H9 (cell line): ENCODE measurements at places on chromosomes 5 and 9. TPM values are rescaled to one million over a fixed set of nuclear protein-coding genes. Genes with fewer than 3 reads are reported as not detected.

VCP gene
- total RNA-seq: 407 and 409 TPM in 2 replicates

PCDHGA7 gene
- total RNA-seq: 0.83 and 0.88 TPM in 2 replicates

- DNase-seq: no peak
- H3K4me3 ChIP-seq: no peak overlapping the region
- peaks cover 12% of the 10 kb centered on the region; the same call in 1 of the 2 replicates for H3K36me3 ChIP-seq
- H3K27me3 ChIP-seq: no peaks in the 10 kb centered on the region
These were observed 55.8 kb downstream of the GNAQ start for GRCh38 chr9:77975806-77976205.

DNA sequence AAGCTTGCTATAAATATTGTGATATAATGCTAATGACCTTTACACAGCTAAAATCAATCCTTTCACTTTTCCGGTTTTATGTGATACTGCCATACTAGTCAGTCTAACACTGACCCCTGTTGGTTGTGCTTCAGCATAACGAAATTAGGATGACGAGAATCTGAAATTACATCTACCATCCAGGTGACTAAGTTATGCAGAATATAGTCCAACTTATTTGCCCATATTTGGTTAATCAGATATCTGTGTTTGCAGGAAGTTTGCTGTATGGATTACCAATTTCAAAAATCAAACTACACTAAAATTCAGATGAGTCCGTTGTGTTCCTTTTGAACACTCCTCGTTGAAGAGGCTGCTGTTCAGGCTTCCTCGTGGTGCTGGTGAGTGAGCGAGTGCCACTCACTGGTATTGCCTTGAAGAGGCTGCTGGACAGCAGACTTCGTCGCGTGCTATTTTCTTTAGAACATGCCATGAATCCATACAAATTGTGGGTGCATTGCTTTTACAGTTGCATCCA lies 32.5 kb downstream of the TENT4A start:
- no peaks in the 10 kb centered on the region for H3K27me3 ChIP-seq
- H3K36me3 ChIP-seq: peaks cover 49% of the 10 kb centered on the region
- H3K27ac ChIP-seq: no peak overlapping the region

DNA sequence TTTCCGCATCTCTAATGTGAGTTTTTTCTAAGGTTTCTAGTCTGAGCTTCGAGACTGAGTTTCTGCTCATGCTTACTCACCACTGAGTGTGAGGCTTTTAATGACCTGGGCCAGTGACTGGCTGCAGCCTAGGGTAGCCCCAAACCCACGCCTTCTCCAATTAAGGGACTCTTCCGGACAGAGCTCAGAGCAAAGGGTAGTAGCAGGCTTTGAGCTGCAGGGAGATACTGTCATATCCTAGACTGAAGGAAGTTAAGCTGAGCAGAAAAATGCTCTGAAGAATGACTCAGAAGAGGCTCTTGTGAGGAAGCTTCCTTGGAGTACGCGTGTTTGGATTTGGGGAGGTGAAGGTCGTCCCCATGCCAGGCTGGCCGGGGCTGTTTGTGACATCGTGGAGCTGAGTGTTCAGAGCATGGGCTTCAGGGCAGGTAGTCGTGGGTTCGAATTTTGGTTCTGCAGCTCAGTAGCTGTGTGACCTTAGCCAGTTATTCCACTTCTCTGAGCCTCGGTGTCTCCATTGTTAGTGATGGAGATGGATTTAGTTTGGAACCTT lies 3.5 kb downstream of the USP20 start:
- H3K4me1 ChIP-seq: peaks cover 6% of the 10 kb centered on the region; the same call in 1 of the 2 replicates
- DNase-seq: no peak
- no peak overlapping the region for H3K4me3 ChIP-seq
- H3K36me3 ChIP-seq: peaks cover 2% of the 10 kb centered on the region; the same call in 1 of the 2 replicates

- H3K27me3 ChIP-seq: no peaks in the 10 kb centered on the region
- DNase-seq: no peak
- H3K4me3 ChIP-seq: no peak overlapping the region
- no peak overlapping the region for H3K27ac ChIP-seq
These were observed 432.9 kb downstream of the TLE4 start for GRCh38 chr9:80004714-80005113.

RBM18 gene
- 18.3 and 18.9 TPM in 2 replicates for total RNA-seq

DNA sequence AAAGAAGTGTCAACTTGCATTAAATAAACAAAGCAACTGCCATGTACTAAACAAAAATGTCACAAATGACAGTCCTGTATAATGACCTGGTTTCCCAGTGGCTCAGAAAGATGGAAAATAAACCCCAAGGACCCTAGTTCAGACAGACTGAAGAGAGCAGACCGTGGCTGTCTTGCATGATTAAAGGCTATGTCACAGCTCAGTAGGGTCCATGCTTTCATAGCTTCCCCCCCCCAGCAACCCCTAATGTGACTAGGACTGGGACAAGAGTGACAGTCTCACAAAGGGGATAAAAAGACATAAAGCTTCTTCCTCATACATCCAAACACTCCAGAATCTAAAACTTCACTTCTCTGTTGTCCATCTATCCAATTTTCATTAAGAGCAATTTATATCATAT lies 113.6 kb downstream of the NR6A1 start:
- H3K36me3 ChIP-seq: no peaks in the 10 kb centered on the region; the same call in 1 of the 2 replicates
- H3K4me1 ChIP-seq: peaks cover 2% of the 10 kb centered on the region; the same call in 1 of the 2 replicates
- H3K27ac ChIP-seq: no peak overlapping the region
- H3K27me3 ChIP-seq: no peaks in the 10 kb centered on the region

GRCh38 chr9:126372716-126373115 lies 46.1 kb downstream of the MVB12B start:
- H3K4me3 ChIP-seq: no peak overlapping the region
- no peaks in the 10 kb centered on the region for H3K27me3 ChIP-seq
- H3K27ac ChIP-seq: no peak overlapping the region
- H3K4me1 ChIP-seq: peaks cover 8% of the 10 kb centered on the region; the same call in 1 of the 2 replicates

DNA sequence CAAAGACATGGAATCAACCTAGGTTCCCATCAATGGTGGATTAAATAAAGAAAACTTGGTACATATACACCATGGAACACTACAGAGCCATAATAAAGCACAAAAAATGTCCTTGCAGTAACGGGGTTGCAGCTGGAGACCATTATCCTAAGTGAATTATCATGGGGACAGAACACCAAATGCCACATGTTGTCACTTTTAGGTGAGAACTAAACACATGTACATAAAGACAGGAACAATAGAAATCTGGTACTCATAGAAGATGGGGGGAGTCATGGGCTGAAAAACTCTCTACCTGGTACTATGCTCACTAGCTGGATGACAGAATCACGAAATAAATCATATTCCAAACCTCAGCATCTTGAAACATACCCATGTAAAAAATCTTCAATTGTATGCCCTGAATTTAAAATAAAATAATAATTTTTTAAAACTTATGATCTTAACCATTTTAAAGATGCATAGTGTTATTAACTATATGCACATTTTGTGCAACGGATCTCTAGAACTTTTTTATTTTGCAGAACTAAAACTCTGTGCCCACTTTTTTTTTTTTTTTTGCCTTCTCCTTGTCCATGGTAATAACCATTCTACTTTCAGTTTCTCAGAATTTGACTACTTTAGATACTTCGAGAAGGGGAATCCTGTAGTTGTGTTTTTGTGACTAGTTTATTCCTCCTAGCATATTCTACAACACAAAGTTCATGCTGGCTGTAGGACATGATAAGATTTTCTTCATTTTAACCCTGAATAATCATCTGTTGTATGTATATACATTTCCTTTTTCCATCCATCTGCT lies 1081.6 kb upstream of the ACO1 start:
- no peak overlapping the region for H3K4me3 ChIP-seq
- H3K27me3 ChIP-seq: no peaks in the 10 kb centered on the region
- no peaks in the 10 kb centered on the region for H3K36me3 ChIP-seq
- no peak for DNase-seq
- no peak overlapping the region for H3K27ac ChIP-seq
- no peaks in the 10 kb centered on the region for H3K4me1 ChIP-seq

GRCh38 chr5:186091-187041 lies 4.9 kb upstream of the LRRC14B start:
- H3K4me3 ChIP-seq: no peak overlapping the region
- H3K36me3 ChIP-seq: peaks cover 8% of the 10 kb centered on the region; the same call in 2 of the 3 replicates
- 0 out of 2 replicates have a peak, but pooled peaks cover 3% of the 10 kb centered on the region for H3K4me1 ChIP-seq
- H3K27ac ChIP-seq: no peak overlapping the region
- DNase-seq: no peak

- DNase-seq: no peak
- H3K4me1 ChIP-seq: no peaks in the 10 kb centered on the region; the same call in 1 of the 2 replicates
- peaks cover 24% of the 10 kb centered on the region for H3K36me3 ChIP-seq
- no peak overlapping the region for H3K27ac ChIP-seq
These were observed 16.5 kb upstream of the AHRR start for GRCh38 chr5:305050-305449.

IL9 gene
- total RNA-seq: not detected in 2 replicates

- H3K4me1 ChIP-seq: no peaks in the 10 kb centered on the region
- no peaks in the 10 kb centered on the region for H3K27me3 ChIP-seq
- H3K36me3 ChIP-seq: no peaks in the 10 kb centered on the region
- no peak overlapping the region for H3K27ac ChIP-seq
- H3K4me3 ChIP-seq: no peak overlapping the region
These were observed 25.0 kb upstream of the DMRT2 start for GRCh38 chr9:1025131-1025530.

PCSK5 gene
- 6.3 and 7.5 TPM in 2 replicates for total RNA-seq

IGFBPL1 gene
- total RNA-seq: 37.7 and 37.9 TPM in 2 replicates

DNA sequence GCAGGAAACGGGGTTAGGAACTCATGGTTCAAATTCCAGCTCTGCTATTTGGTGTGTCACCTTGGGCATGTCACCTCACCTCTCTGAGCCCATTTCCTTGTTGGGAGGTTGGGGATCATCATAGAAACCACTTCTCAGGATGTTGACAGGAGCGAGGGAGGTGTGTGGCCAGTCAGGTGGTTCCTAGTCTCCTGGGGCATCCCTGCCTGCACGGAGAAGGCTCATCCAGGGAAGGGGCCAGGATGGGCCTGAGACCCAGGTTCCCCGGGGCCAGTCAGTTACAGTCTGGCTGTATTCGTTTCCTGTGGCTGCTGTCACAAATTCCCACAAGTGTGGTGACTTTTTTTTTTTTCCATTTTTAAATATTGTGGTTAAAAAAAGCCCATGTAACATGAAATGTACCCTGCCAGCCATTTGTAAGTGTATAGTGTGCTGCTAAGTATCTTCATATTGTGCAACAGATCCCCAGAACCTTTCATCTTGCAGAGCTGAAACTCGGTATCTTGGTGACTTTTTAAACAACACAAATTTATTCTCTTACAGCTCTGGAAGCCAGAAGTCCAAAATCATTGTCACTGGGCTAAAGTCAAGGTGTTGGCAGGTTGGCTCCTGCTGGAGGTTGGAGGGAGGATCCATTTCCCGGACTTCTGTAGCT lies 78.7 kb upstream of the UNC5A start:
- H3K36me3 ChIP-seq: no peaks in the 10 kb centered on the region
- no peaks in the 10 kb centered on the region for H3K27me3 ChIP-seq
- no peak for DNase-seq

RNF180 gene
- total RNA-seq: 2.5 and 2.9 TPM in 2 replicates
